ENCODE measurements at places on chromosomes 5 and 9. TPM values are rescaled to one million over a fixed set of nuclear protein-coding genes. Genes with fewer than 3 reads are reported as not detected.

PCDHGB2 gene
- total RNA-seq = 0.89 TPM

SLC36A3 gene
- total RNA-seq = not detected

DNA sequence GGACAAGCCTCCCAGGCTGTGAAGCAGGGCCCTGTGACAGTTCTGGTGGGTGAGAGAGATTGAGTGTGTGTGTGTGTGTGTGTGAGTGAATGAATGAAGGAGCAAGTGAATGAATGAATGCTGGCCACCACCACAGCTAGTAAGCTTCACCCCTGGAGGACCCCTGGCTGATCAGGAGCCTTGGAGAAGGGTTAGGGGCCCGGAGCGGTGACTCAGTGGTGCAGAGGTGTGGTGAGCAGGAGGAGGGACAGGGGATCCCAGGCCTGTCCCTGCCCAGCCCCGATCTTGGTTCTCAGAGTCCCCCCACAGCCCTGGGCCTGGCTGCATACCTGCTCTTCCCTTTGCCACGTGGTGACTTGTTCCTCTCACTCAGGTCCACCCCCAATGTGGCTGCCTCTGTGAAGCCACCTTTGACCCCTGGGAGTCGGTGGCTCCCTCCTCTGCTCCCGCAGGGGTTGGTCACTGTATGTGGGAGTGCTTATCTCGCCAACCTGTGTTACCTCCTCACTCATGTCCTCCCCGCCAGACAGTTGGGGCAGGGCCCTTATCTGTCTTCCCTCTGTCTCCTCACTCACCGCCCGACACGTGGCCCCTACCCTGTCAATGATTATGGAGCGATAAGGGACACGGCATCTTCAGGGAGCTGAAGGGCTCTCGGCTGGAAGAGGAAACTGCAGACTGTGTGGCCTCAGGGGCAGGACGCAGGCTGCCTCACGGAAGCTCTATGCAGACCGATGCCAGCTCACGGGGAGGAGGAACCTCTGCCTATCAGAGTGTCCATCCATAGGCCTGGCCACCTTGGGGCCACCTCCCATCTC is 99.9 kb upstream of the PITX1 start:
- DNase-seq = no peak
- peaks cover 77% of the 10 kb centered on the region for H3K27me3 ChIP-seq
- H3K36me3 ChIP-seq = no peaks in the 10 kb centered on the region

DNA sequence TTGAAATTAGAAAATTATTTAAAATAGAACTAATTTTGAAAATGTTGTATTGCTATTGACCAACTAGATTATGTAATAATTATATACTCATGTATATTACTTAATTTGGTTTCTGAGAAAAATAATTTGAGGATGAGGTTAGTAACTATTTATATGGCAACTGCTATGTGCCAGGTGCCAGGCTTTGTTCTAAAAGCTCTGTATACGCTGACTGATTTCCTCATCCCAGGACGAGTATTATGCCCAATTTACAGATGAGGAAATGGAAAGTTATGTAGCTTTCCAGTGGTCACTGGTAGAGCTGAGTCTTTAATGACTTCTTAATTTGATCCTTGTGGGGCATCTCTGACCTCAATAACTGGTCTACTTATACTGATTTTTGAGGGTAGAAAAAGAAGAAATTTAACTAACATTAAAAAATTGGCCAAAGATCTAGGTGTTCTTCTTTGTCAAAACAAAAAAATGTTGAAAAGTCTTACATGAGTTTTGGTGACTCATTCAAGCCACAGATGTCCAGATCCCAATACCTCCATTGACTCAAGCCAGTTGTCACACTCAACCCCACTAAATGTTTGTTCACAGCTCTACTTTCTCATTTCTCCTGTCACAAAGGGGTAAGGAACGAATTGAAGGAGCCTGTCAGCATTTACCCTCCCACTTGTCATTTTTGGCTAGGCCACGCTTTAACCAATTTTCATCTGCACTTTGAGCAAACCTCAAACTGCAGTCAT is 228.1 kb upstream of the MEF2C start:
- no peak overlapping the region for H3K27ac ChIP-seq
- no peaks in the 10 kb centered on the region for H3K36me3 ChIP-seq
- H3K4me3 ChIP-seq = no peak overlapping the region
- H3K27me3 ChIP-seq = no peaks in the 10 kb centered on the region
- DNase-seq = no peak
- no peaks in the 10 kb centered on the region for H3K4me1 ChIP-seq

GRCh38 chr5:1163366-1163765 is 38.0 kb upstream of the SLC6A19 start:
- H3K4me3 ChIP-seq = no peak overlapping the region
- no peak overlapping the region for H3K27ac ChIP-seq
- H3K36me3 ChIP-seq = no peaks in the 10 kb centered on the region

DNA sequence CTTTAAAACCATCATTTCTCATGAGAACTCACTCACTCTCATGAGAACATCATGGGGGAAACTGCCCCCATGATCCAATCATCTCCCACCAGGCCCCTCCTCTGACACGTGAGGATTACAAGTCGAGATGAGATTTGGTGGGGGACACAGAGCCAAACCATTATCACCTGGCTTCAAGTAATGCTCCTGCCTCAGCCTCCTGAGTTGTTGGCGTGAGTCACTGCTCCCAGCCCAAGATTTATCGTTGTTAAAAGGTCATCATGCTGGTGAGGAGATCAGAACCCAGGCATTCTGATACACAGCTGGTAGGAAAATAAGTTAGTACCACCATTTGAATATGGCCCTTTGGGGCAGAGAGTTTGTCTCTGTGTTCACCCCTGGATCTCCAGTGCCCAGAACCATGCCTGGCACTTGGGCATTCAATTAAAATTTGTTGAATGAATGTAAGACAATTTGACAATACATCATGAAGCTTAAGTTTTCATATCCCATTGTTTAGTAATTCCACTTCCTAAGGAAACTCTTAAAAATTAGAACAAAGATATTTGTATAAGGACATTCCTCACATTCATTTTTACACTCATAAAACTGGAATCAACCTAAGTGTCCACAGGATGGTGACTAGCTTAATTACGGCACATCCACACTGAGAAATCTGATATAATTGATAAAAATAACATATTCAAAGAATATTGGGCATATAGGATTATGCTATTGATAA is 58.0 kb upstream of the COL15A1 start:
- no peak overlapping the region for H3K4me3 ChIP-seq
- no peaks in the 10 kb centered on the region for H3K4me1 ChIP-seq
- no peak overlapping the region for H3K27ac ChIP-seq
- peaks cover 3% of the 10 kb centered on the region for H3K27me3 ChIP-seq
- DNase-seq = no peak
- H3K36me3 ChIP-seq = no peaks in the 10 kb centered on the region

- no peak overlapping the region for H3K4me3 ChIP-seq
- DNase-seq = no peak
- H3K4me1 ChIP-seq = no peaks in the 10 kb centered on the region
- peaks cover 22% of the 10 kb centered on the region for H3K27me3 ChIP-seq
Measured at GRCh38 chr5:174790906-174791305, 66.5 kb downstream of the MSX2 start.

DNA sequence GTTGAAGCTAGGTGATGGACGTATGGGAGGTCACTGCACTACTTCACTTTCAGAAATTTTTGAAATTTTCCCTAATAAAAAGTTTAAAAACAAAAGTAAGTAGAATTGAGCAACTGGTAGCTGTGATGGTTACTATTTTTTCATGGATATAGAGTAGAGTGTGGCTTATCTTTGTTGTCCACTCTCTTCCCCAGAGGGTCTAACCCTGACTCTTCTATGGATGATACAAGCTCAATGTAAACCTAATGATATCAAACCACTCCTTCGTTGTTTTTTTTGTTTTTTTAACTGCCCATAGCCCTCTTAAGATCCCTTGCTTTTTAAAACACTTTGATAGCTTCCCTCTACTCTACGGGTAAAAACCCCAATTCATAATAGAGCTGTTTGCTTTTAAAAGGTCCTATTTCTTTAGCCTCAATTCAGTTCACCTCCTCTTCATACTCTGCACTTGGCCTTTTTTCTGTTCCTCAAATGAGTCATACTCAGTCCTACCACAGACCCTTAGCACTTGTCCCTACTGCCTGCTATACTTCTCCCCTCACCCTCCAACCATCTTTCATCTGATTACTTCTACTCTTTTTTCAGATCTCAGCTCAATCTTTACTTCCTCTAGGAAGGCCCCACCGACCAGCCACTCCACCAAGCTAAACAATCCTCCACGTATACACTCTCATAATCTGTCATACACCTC is 2.6 kb downstream of the HDAC3 start:
- H3K4me1 ChIP-seq = peaks cover 12% of the 10 kb centered on the region
- H3K27ac ChIP-seq = no peak overlapping the region
- H3K4me3 ChIP-seq = no peak overlapping the region
- DNase-seq = no peak
- H3K27me3 ChIP-seq = peaks cover 6% of the 10 kb centered on the region
- H3K36me3 ChIP-seq = peaks cover 2% of the 10 kb centered on the region

DNA sequence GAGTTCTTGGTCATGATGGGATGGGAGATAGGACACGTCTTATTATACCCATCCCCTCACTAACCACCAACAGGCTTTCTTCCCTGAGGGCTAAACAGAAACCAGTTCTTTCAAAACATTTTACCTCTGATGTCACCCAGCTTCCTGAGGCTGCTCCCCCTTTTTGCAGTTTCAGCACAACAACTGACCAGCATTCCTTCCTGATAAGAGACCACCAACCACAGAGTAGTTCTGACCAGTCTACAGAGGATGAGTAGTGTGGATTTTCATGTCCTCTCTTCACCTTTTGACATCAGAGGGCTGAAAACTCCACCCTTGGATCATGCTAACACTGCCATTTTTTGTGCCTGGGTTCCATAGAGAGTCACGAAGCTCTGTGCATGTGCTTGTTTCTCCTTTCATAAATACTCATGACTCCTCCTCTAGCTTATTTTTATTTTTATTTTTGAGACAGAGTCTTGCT is 82.6 kb downstream of the OSTF1 start:
- no peak overlapping the region for H3K27ac ChIP-seq
- no peaks in the 10 kb centered on the region for H3K27me3 ChIP-seq
- no peak for DNase-seq
- H3K4me3 ChIP-seq = no peak overlapping the region
- no peaks in the 10 kb centered on the region for H3K4me1 ChIP-seq

DNA sequence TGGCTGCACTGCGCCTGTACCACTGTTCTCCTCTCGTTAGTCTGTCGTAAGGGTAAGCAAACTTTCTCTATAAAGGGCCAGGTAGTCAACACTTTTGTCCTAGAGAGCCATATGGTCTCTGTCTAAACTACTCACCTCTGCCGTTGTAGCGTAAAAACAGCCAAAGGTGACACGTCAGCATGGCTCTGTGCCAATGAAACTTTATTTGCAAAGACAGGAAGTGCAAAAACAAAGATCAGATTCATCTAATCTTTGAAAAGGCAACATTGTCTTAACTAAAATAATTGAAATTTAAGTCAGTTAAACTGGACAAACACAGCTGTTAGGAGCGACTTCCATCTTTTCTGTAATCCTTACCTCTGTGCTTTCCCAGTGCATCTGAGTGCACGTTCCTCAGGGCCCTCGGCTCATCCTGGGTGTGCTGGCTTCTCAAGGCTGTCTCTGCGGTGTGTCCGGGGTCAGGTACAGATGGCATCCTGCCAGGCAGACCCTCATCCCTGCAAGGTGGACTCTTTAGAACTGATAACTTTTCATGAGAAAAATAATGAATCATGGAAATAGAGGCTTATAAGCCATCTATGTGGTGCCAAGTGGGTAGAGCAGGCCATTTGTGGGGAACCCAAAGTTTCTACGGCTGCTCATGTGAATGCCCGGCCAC is 35.2 kb upstream of the IRX4 start:
- no peak overlapping the region for H3K4me3 ChIP-seq
- DNase-seq = no peak
- H3K36me3 ChIP-seq = no peaks in the 10 kb centered on the region
- H3K27ac ChIP-seq = no peak overlapping the region

DNA sequence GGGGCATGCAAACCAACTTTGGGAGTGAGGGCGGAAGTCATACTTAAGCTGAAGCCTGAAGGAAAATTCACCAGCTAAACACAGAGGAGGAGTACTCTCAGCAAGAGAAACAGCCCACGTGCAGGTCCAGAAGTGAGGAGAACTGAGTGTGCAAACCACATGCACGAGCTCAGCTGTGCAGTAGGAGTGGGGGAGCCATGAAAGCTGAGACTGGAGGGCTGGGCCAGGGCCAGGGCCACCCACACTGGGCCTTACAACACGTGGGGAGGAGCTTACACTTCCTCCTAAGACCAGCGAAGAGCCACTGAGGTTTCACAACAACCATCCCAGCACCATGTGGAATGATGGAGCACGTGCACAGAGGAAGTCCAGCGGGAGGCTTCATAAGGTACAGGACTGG is 9.3 kb upstream of the WWC1 start:
- DNase-seq = no peak
- peaks cover 14% of the 10 kb centered on the region for H3K4me1 ChIP-seq
- H3K27ac ChIP-seq = no peak overlapping the region
- H3K4me3 ChIP-seq = no peak overlapping the region

DNA sequence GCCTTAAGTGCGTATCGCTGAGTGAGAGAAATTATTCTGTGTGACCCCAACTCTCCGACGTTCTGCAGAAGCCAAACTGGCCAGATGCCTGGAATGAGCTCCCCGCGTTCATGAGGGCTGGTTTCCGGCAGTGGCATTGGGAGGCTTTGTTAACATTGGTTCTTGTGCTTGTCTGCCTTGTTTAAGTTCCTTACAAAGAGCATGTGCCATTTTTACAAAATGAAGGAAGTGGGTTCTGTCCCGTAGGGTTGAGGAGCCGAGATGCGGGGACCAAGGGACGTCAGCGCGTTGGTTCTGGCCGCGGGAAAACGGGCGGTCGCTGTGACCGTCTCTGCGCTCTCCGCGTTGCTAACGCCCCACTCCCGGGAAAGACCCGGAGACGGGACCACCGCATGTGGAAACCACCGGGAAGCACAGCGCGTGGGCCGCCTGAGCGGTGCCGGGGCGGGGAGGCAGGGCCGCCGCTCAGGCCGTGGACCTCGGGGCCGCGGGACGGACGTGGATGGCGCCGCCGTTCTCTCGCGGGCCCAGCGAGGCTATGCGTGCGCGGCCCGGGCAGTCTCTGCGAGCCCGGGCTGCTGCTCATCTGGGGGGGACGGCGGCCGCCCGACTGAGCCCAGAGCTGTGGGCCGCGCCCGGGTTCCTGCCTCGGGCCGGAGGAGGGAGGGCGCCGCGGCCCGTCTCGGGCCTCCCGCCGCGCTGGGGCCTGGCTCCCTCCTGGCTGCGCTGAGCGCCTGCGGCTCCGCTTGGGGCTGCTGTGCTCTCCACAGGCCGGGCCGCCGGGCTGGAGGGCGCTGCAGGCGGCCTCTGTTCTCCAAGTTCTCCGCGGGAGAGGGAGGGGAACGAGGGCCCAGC is 13.4 kb downstream of the RABL6 start:
- H3K4me1 ChIP-seq = peaks cover 9% of the 10 kb centered on the region
- peaks cover 8% of the 10 kb centered on the region for H3K27me3 ChIP-seq
- peak overlapping the region; percentile 57 for H3K4me3 ChIP-seq
- H3K27ac ChIP-seq = peak overlapping the region; percentile 16
- DNase-seq = no peak

GRCh38 chr9:104905931-104906330 is 22.0 kb downstream of the ABCA1 start:
- no peaks in the 10 kb centered on the region for H3K36me3 ChIP-seq
- DNase-seq = no peak
- H3K27me3 ChIP-seq = no peaks in the 10 kb centered on the region
- no peak overlapping the region for H3K27ac ChIP-seq
- peaks cover 34% of the 10 kb centered on the region for H3K4me1 ChIP-seq

Data from progenitor cell of endocrine pancreas (in vitro differentiated cells).